Coronary artery (tissue), 2 donors: ENCODE measurements at places on chromosomes 7 and 10.

DNA sequence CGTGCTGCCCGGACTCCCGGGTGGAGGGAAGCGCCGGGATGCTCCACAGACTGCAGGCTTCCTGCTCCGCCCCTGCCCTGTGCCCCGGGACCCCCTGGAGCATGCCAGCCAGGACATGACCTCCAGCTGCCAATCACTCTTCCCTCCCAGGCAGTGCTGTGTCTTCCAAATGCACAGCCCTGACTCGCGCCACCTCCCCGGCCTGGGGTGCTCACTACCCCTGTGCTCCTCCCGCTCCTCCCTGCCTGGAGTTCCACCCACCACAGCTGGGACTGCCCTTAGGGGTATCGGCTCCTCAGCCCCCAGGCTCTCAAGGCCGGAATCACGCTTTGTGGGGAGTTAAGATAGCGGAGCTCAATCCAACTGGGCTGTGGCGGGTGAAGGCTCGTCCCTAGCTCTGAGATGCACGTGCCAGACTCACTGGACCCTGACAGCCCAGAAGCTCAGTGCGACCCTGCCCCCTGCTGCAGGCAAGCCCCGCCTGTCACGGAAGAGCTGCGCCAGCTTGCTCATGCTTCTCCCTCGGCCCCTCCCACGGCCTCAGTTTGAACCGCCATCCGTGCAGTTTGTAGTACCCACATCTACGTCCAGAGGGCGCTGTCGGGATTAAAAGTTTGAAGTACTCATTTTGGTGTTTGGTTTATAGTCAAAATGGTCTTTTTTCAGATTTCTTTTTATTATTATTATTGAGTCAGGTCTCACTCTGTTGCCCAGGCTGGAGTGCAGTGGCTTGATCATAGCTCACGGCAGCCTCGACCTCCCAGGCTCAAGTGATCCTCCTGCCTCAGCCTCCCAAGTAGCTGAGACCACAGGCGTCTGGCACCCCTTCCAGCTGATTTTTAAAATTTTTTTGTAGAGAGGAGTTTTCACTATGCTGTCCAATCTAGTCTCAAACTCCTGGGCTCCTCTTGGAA is 142.5 kb upstream of the TCERG1L start:
- peak; percentile 71 for DNase-seq

- no peak for DNase-seq
Observed at GRCh38 chr7:41133690-41134299, 569.1 kb downstream of the INHBA start.

GRCh38 chr7:151868396-151869108 is 8.4 kb downstream of the PRKAG2 start:
- DNase-seq = no peak

DNA sequence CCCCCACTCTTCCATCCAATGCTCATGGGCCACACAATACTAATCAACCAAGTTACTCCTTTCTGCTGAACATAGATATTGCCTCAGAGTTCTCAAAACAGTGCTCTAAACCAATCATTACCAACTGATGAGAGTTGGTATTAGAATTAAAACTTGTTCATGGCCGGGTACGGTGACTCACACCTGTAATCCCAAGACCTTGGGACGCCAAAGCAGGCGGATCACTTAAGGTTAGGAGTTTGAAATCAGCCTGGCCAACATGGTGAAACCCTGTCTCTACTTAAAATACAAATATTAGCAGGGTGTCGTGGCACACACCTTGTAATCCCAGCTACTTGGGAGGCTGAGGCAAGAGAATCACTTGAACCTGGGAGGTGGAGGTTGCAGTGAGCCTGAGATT is 8.2 kb downstream of the TM9SF3 start:
- DNase-seq = no peak

DNA sequence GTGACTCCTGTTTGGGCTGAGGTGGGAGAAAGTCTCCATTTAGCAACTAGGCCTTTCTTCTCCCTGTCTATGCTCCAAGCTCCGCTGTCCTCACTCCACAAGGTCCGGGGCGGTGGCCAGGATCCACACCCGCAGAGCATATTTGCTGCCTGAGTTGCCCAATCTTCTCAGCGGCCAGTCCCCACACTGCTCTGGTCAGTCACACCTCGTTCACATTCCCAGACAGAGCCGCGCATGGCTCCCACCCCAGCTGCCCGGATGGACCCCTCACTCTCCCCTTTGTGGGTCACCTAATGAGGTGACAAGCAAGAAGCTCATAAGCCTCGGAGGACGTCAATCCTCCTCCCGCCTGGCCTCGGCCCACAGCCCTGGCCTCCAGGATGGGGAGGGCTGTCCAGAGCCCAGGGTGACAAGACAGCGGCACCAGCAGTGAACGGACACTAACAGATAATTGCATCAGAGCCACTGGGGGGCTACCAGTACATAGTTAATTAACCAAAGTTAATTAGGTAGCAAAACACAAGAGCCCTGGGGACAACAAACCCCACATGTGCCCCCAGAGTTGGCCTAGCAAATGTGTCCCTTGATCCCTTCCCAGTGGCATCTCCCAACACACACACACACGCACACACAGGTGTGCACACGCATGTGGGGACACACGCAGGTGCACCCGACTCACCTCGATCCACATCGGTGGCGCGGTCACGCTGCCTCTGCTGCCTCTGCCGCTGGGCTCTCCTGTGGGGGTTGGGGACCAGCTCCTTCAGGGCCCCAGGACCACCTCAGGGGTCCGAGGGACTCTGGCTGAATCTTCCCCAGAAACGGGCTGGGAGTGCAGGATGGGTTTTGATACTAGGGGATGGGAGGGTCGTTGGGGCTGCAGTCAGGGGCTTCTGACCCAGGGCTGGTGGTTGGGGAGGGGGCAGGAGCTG is 11.8 kb downstream of the EPHA1 start:
- DNase-seq = no peak

- no peak for DNase-seq
Observed at GRCh38 chr7:98202367-98203195, 8.7 kb upstream of the BHLHA15 start.

DNA sequence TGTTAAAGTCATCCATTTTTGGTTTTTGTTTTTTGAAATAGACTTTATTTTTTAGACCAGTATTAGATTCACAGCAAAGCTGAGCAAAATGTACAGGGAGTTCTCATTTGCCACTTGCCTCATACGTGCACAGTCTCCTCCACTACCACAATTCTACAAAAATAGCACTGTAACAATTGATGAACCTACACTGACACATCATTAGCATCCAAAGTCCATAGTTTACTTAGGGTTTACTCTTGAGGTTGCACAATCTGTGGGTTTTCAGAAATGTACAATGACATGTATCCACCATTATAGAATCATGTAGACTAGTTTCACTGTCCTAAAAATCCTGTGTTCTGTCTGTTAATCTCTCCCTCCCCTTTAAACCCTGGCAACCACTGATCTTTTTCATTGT is 125.8 kb upstream of the PDSS1 start:
- DNase-seq = no peak

DNA sequence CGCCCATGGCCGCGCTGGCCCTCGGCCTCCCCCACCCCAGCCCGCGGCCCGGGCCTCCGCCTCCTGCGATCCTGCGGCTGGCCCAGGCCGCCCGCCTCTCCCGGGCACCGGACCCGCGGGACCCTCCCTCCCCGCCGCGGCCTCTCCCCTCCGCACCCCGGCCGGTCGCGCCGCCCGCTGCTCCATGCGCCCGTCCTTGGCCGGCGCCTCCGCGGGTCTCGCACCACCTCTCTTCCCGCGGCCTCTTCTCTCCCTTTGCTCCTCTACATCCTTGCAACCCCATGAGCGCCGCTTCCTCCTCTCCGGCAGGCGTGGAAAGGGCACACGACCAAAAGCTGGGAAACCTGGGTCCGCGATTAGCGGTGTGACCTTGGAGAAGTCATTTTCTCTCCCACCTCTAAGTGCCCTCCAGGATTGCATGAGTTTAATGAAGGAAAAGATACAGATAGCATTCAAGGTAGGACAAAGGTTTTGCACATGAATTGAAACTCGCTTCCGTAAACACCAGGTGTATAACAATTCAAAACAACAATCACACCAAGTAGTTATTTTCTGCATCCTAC is 448 bp upstream of the SRPK2 start:
- DNase-seq = peak; percentile 73

DNA sequence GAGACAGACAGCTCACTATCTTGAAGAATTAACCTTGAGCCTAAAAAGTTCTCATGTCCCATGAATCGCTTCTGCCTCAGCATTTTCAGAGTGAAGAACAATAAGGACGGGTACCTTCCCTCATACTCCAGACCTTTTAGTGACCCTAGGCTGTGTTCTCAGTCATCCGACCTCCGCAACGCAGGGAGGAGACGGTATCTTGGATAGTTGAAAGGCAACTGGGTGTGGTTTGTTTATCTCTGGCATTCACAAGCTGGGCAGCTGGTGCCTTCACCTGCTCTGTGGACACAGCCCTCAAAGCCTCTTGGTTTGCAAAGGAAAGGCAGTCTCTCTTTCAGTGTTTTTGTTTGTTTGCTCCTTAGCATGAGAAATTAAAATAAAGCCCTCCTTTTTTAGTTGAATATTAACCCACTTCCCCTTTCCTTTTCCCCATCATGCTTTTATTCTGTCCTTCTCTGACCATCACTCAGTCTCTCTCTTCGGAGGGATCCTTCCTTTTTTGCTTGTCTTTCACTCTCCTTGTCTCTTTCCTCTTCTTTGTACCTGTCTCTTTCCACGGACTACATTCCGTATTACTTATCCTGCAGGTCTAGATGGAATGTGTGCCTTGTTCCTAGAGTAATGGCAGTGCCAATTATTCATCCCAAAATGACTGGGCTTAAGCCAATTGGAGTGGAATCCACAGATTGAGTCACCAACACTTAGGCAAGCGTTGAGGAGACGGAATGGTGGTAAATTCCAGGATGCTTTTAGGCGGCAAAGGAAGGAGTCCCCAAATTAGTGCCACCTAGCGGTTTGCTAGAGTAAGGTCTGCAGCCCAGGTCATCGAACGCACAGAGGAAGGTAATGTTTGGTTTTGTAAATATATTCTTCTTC is 45.8 kb downstream of the PRR15 start:
- no peak for DNase-seq

DNA sequence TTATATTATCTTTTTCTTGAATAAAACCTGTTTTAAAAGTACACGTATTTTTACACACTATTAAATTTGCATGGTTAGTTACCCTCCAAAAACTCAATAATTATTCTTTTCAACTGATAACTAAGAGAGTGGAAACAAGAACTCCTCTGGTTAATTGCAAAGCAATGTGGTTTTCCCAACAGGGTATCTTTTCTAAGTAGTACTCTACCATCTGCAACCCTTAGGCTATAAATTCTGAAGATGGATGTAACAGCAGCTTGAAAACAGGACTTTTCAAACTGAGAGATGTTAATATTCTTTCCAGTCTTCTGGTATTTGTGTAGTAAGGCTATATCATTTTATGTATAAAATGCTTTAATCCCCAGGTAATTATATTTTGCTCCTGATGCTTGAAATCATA is 916.1 kb upstream of the POT1 start:
- DNase-seq = no peak

DNA sequence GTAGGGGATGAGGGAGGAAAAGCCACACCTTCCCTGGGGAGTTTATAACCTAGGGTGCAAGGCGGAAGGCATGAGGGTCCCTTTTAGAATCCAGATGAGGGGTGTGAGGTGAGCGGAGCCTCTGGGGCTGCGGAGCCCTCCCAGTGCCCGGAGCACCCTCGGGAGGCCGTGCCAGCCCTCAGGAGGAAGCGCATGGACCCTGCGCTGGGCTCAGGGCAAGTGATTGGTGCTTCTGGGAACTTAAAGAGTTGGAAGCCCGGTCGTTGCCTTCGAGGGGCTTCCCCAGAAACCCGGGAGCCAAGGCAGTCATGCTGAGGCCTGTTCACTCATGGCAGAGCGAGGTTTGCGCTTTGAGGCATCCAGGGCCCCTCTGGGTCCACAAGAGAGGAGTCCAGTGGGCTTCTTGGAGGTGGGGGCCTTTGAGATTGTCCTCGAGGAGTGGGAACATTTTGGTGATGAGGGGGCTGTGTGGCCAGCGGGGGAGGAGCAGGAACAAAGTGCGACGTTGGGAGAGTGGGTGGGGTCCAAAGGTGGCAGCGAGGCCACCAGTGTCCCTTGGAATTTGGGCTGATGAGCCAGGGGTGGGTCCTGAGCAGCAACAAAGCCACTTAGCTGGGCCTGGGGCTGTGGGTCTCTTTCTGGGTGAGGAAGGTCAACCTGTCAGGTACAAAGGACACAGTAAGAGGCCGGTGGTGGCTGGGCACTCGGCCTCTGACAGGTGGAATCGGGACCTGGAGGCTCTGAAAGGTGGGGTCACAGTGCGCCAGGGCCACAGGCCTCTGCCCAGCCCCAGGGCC is 79.9 kb downstream of the MKI67 start:
- no peak for DNase-seq

GRCh38 chr10:91410638-91411371 is 661 bp downstream of the HECTD2 start:
- DNase-seq = peak; percentile 75
